ENCODE measurements at places on chromosomes 3 and 15.

- DNase-seq, result no peak
These were observed 32.6 kb downstream of the MB21D2 start for GRCh38 chr3:192884777-192885773.

DNA sequence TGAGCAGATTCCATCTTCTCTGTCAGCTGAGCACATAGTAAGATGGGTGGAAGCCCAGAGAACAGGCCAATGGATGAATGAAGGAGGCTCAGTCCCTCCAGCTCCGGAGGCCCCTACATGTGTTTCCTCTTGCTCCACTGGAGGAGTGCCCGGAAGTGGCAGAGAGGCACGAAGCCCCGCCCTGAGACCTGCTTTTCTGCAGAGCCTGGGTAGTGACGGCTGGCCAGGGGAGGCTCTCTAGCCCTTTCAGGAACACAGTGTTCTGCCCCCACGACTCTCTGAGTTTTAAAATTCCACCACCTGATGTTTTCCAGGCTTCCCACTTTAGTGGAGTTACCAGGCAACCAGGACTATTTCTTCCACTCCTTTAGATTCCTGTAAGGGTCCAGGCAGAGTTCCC lies 149.4 kb upstream of the SLC6A11 start:
- DNase-seq, result no peak

- DNase-seq, result no peak
These were observed 74.5 kb downstream of the MYLK start for GRCh38 chr3:123809597-123809996.

GRCh38 chr15:90291679-90292356 lies 26.3 kb downstream of the NGRN start:
- DNase-seq, result no peak

DNA sequence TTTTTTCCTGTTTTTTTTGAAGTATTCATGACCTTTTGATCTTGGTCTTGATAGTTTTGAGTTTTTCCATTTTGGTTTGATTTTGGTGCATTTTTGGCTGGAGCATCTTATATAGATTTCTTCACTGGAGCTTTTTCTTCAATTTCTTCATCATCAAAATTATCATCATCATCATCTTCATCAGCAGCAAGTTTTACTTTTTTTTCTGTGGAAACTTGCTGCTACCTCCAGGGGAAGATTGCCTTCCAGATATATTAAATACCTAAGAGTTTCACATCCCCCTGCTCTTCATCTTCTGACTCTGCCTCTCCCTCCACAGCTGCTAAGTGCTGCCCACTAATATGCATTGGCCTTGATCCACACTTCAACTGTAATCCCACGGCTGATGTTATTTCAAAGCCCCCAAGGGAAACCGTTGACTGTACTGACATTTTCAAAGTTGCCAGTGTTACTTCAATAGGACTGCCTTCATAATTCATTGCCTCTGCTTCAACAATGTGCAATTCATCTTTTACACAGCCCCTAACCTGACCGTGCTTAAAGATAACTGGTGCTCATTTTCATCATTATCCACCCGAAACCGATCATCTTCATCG lies 151.7 kb downstream of the NR1D2 start:
- no peak for DNase-seq

- DNase-seq, result no peak
These were observed 5.6 kb downstream of the ZBED2 start for GRCh38 chr3:111589303-111590142.

GRCh38 chr3:16816048-16816780 lies 68.5 kb upstream of the PLCL2 start:
- no peak for DNase-seq

DNA sequence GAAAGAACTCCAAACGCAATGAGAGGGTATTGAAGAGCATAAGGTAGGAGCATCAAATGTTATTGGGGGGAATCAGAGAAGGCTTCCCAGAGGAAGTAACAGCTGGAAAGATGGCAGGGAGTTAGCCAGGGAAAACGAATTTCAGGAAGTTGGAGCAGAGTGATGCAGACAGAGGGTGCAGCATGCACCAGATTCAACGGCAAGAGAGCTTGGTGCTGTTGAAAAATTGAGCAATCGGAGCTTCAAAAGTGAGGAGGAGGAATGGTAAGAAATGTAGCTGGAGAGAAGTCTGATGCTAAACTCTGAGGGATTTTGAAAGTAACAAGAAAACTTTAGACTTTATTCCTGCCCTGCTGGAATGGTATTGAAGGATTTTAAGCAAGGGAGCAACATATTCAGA lies 541.0 kb upstream of the LMCD1 start:
- DNase-seq, result no peak

DNA sequence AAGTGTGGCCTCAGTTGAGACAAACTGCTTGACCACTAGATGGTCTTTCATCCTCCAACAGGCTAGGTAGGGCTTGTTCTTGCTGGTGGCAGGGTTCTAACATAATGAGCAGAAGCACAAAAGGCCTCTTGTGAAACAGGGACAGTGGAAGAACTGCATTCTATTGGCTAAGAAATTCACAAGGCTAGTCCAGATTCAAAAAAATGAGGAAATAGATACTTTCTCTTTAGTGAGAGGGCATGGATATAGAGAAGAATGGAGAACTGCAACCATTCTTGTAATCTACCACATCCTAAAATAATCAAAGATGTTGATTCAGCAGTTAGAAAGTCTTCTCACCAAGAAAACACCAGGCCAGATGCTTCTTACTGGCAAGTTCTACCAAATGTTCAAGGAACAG lies 143.7 kb upstream of the LRIG1 start:
- no peak for DNase-seq

GRCh38 chr3:30437171-30437601 lies 169.2 kb upstream of the TGFBR2 start:
- no peak for DNase-seq

GRCh38 chr3:50154840-50155490 lies at the start of gene SEMA3F:
TSS of gene SEMA3F (plus strand) at chr3:50155324. CDS start at chr3:50159623, 4,299 bp downstream.
- DNase-seq, result peak; percentile 66

GRCh38 chr3:31729082-31729481 lies 196.4 kb downstream of the STT3B start:
- DNase-seq, result no peak

GRCh38 chr3:3737531-3737930 lies 61.7 kb upstream of the LRRN1 start:
- no peak for DNase-seq

GRCh38 chr3:167913219-167913835 lies 177.8 kb downstream of the SERPINI1 start:
- DNase-seq, result no peak

GRCh38 chr3:189947948-189948723 lies 172.6 kb downstream of the P3H2 start:
- DNase-seq, result no peak

DNA sequence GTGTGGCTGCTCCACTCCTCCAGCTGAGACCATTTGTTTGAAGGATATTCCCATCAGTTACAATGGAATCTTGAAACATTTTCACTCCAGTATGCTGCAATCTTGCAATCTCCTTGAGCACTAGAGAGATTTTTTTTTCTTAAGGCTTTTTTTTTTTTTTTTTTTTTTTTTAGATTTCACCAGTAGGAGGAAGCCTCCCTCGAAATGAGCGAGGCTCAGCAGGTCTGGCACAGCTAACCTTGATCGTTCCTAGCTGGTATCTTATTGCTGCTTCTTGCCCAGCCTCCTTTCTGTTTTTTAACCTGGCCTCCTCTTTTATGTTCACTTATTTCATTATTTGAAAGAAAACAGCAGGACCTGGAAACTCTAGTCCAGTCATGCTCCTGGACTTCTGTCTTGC lies 48.1 kb downstream of the RAP2B start:
- DNase-seq, result peak; percentile 9

- DNase-seq, result no peak
These were observed 188.1 kb downstream of the MINAR1 start for GRCh38 chr15:79620112-79620857.

GRCh38 chr3:114556657-114557213 lies 262.9 kb downstream of the TIGIT start:
- DNase-seq, result no peak

GRCh38 chr3:15667484-15667883 lies 65.9 kb downstream of the BTD start:
- DNase-seq, result no peak

- no peak for DNase-seq
These were observed 62.5 kb upstream of the SNRK start for GRCh38 chr3:43223670-43224364.

GRCh38 chr3:157051055-157051454 lies 108.9 kb downstream of the CCNL1 start:
- DNase-seq, result no peak

DNA sequence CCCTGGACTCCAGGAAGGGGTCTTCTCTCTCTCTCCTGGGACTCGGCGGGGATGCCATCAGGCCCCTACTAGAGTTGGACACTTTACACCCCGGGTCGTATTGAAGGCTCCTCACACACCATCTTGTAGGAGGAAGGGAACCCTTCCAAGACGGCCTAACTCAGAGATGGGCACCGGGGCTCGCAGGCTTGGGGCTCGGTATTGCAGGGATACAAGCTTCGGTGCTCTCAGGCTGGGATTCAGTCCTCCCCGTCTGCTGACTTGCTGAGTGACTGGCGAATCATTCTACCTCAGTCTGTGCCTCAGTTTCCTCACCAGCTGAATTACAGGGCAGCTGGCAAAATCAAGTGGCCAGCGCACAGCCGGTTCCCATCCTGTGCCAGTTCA lies 419 bp upstream of the CALML4 start:
- no peak for DNase-seq

GRCh38 chr3:135013206-135013605 lies 218.1 kb downstream of the EPHB1 start:
- DNase-seq, result no peak

DNA sequence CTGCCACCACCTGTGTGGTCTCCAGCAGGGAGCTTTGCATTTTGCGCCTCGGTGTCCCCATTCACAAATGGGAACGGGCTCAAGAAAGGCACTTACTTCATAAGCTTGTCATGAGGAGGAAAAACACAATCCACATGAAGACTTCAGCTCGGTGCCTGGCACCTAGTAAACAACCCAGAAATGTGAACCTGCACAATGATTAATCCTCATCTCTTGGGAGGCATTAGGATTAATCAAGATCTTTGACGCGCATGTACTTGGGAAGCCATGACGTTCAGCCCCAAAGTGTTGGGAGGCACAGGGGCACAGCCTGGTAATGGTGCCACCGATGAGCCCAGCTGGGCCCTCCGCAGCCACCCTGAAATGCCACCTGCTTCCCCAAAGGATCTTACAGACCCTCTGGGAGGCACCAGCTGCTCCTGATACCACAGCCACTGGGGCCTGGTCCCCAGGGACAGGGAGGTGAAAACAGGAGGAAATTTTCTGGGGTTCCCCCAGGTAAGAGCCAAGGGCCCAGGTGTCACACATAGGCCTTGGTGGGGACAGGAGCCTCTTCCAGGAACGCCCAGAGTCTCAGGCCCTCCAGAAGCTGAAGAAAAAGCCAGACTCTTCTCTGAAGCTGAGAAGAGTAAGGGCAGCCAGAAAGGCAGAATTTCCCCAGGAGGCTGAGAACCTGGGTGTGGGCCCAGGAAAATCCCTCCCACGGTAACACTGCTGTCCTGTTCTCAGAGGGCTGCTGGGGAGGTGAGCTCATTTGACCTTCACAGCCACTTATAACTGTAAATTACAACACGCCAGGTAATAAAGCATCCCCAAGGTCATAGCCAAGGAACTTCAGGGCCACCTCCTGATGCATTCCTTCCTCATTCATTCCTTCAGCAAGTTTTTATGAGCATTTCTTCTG lies 507.5 kb downstream of the SHQ1 start:
- DNase-seq, result no peak

DNA sequence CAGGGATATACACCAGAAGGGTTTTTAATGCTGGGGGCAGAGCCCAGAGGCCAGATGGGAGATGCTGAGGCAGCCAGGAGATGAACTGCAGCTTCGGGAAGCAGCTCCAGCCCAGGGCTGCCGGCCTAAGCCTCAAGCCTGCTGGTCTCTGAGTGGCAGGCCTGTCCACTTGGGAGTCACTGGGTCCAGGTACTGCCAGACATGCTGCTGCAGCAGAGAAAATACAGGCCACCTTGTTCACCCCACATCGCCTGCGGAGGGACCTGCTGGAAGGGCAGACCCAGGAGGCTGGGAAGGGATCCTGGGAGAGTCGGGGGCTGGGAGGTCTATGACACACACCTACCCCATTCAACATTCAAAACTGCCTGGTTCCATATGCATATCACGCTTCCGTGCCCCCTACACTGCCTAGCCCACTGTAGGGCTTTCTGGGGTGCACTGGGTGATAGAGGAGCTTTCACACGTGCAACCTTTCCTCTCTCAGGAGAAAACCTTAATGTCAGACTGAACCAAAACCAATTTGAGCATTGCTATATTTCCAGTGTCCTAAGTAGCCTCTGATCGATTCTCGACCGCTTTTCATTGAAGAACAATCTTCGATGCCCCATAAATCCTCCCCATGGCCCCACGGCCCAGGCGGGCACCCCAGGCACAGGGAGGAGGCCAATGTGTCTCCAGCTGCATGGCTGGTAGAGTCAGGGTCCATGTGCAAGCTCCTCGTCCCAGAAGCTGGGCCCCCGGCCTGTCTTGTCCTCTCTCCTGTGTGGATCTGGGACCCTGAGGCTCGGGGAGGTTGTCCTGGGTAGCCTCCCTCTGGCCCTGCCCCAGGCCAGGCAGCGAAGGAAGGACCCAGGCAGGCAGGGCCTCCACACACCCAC lies 147.4 kb downstream of the ATP10A start:
- no peak for DNase-seq

- DNase-seq, result no peak
These were observed 46.1 kb downstream of the ZFAND6 start for GRCh38 chr15:80105595-80105994.

GRCh38 chr3:175304404-175304803 lies 445.3 kb downstream of the NAALADL2 start:
- no peak for DNase-seq

GRCh38 chr3:195900436-195901355 lies 7.7 kb downstream of the TNK2 start:
- DNase-seq, result peak; percentile 53

- no peak for DNase-seq
These were observed 1.8 kb downstream of the RPS27L start for GRCh38 chr15:63155486-63155885.

DNA sequence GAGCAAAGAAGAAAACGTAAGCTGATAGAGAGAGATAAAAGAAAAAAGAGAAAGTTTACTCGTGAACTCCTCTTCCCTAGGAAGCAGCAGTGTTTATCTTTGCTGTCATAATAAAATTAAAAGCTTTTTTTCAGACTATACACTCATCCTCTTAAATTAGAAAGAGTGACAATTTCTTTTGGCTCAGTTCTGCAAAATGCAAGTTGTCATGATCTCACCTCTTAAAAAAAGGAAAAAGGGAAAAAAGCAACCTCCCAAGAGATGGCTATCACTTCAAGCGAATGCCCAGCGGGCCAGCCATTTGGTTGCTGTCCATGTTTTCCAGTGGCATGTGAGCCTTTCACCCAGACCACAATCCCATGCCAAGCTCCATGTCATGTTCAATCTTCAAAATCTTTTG lies 7.0 kb upstream of the THBS1 start:
- no peak for DNase-seq
